Calu3 (cell line): ENCODE measurements at places on chromosomes 1 and 21. TPM values are rescaled to one million over a fixed set of nuclear protein-coding genes. Genes with fewer than 3 reads are reported as not detected.

The TSPEAR gene
- total RNA-seq, result not detected in 2 replicates

The OR2L8 gene
- total RNA-seq, result not detected in 2 replicates

The RAVER2 gene
- 10.3 and 12.8 TPM in 2 replicates for total RNA-seq

The PTPRF gene
- total RNA-seq, result 240 and 318 TPM in 2 replicates
